ENCODE measurements at places on chromosomes 1 and 21.

DNA sequence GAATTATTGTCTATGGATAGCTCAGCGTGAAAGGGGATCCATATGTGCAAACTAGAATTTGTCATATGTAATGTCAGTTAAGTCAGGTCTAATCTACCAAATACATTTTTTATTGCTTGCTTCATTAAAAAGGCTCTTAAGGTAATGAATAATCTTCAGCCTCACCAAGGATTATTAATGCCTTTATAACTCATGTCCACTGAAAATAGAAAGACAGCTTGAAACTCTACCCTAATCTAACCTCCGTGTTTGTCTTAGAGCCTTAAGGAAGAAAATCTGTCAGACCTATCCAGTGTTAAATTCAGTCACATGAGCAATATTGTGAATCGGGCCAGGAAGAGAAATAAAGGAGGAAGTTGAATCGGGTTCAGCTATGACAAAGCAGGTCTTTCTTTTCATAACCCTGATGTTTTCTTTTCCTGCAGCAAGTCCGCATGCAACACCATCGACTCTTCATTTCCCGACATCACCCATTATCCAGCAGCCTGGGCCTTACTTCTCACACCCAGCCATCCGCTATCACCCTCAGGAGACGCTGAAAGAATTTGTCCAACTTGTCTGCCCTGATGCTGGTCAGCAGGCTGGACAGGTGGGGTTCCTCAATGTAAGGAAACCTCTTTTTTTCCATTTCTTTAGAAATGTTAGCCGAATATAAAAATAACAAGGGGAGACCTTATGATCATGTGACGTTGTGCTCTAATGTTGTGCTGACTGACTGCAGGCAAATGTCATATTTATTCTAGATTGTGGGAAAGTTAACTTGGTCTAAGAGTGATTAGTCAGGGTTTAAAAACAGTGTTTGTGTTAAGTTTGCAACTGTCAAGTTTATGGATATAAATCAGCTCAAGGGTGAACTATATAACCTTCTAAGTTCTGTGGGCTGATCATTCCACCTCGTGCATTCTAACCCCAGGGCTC, 321.0 kb downstream of the TM2D1 start:
- DNase-seq = no peak

GRCh38 chr1:242870966-242871365, 346.5 kb upstream of the PLD5 start:
- no peak for DNase-seq

DNA sequence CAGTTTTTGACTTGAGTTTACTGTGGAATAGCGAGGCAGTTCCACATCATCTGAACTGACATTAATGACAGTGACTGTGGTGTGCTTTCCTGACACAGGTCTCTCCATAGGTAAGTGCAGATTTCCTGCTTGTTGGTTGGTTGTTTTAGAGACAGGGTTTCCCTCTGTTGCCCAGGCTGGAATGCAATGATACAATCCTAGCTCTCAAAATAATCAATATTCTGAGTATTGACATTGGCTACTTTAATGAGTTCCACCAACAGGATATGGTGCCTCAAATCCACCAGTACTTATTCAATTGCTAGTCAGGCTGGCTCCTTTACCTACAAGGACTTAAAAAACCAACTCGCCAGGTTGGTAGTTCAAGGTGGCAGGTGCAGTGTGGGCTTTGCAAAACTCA, 63.8 kb downstream of the CLSTN1 start:
- DNase-seq = no peak

GRCh38 chr1:151367658-151368392, 4.7 kb downstream of the SELENBP1 start:
- DNase-seq = no peak

DNA sequence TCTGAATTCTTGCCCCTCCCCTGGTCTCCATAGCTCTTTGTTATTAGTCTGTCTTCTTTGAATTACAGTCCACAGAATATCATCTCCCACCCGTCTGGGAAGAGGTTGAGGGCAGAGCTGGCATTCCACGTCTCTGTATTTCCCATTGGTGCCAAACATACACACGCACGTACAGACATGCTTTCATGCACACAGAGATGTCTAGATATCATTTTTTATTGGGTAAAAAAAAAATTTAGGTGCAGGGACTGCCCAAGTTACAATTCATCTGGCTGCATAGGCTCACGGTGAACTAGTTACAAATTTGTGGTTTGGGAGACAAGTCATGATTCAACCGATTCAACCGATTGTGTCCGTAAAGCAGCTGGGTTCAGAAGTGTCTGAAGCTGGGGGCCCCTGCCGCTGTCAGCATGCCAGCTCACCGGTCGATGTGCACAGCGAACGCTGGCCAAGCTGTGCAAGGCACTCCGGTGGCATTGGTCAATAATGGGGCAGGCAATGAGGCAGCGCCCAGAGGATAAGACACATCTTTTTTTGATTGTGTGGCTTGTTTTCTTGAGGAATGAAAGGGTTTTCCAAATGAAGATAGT, 73.7 kb downstream of the KCNN3 start:
- DNase-seq = no peak

GRCh38 chr21:18499761-18500376, 96.3 kb upstream of the TMPRSS15 start:
- peak; percentile 29 for DNase-seq

DNA sequence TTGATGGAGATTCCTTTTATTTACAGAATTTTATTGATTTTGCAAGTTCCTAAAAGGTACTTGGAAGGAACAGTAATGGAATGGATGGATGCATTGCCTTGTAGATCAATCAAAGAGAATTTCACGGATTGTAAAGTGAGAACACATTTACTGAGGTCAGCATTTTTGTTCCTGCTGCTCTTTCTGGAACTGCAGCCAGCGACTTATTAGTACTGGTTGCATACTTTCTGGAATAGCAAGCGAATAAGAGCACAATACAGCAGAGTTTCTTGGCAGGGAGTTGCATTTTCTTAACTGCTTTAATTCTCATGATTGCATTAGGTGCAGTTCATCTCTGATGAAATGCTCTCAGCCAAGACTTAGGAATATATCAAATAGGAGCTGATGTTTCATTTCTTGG, 106.1 kb upstream of the CHODL start:
- DNase-seq = no peak

GRCh38 chr1:179090923-179091322, 9.1 kb downstream of the TOR3A start:
- no peak for DNase-seq

DNA sequence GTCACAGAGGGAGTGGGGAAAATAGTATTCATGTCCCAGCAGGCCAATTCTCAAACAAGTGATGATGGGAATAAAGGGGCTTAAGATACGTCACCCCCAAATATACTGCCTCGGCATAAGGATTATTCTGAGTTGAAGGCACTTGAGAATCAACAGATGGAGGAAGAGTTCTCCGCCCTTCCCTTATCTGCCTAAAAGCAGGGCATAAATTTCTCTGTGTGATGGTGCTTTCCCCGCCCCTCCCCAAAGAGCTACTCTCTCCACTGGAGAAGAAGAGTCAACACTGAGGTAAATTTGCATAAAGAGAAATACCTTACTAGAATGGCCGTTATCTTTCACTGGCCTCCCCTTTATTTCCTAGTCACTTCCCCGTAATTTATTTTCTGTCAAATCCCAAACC, 18.7 kb downstream of the BECN2 start:
- DNase-seq = no peak

DNA sequence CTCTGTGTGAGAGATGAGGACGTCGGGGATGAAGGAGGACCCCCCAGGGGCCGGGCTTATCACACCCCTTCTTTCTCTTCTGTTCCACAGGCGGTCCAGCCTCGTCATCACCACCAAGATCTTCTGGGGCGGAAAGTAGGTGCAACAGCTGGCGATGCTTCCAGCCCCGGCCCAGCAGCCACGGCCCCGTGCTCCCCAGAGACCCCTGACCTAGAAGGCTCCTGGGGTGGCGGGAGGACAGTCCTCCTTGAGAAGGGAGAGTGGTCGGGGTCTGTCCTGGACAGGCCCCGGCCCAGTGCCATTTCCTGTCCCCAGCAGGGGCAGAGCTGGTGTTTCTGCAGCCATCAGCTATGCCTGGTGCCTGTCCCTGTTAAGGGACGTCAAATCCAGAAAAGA, 41.7 kb downstream of the KCNAB2 start:
- DNase-seq = no peak

DNA sequence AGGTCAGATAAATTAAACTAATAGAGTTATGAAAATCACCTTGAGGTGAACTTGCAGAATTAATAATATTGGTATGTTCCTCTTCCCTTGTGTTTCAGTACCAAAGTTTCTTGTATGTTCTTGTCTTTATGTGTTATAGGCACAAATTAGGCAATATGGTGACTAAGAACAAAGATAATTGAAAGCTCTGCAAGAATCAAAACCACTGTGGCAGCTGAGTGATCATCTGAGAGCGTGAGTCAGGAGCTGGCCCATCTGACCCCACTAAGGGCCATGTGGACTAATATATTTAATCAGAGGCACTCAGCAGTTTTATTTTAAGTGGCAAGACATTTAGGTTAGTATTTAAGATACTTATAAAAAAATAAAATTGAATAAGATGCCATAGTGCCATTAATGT, 12.8 kb upstream of the CASQ2 start:
- no peak for DNase-seq

DNA sequence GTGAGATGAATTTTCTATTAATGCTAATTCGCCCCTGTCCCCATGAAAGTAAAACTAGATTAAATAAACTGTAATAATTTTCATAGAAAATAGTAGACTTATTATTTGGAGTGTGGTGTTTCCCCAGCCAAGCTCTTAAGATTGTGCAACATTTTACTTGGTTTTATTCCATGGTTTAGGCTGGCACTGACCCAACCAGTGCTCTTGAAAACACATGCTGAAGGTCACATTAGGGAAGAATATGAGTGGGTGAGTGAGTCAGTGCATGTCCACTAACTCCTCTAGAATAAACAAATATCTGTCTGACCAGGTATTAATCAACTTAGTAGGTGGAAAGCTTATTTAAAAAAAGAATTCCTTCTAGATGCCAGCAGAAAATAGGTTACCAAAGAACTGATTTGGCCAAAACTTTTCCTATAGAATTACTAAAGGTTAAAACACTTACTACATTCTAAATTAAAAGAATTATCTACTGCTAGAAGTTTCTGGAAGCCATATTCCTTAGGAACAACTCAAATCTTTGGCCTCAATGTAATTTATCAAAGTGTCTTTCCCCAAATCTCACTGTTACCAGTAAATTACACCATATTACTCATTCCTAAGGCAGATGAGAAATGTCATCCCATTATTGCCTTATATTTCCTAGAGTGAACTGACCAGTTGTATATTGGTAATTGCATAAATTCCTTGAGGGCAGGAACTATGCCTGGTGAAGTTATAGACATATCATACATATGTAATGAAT, 89.7 kb upstream of the RGS1 start:
- no peak for DNase-seq

GRCh38 chr1:54409156-54410142, 3.3 kb upstream of the SSBP3 start:
- no peak for DNase-seq

GRCh38 chr1:172753964-172754363, 95.1 kb downstream of the FASLG start:
- DNase-seq = no peak

GRCh38 chr1:59263111-59263510, 33.8 kb upstream of the FGGY start:
- no peak for DNase-seq

DNA sequence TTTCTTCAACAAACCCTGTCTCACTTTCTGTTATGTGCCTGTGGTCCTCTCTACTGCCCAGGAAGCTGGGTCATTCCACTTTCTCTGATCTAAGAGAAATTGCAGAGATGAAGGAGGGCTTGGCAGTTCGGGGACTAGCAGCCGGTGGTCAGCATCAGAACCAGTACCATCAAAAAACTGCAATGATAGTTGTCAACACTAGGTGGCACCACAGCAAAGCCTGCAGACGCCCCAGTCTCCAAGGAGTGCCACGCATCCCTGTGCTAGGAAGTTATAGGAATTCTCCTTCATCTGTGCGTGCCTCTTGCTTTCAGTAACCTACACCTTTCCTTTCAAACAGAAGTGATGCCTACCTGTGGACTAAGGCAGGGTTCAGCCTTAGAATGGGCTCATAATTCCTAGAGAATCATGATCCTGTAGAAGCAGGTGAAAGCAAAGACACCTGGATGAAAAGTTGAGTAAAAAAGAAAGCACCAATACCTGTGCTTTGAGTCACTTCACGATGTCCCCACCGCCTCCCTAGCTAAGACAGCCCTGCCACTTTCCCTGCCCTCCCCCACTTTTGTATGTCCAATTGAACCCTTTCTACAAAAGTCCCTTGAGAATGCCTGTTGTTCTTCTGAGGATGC, 129.2 kb downstream of the ADAMTS1 start:
- DNase-seq = peak; percentile 63

- no peak for DNase-seq
Observed at GRCh38 chr1:63843884-63844283, 70.1 kb downstream of the ROR1 start.

DNA sequence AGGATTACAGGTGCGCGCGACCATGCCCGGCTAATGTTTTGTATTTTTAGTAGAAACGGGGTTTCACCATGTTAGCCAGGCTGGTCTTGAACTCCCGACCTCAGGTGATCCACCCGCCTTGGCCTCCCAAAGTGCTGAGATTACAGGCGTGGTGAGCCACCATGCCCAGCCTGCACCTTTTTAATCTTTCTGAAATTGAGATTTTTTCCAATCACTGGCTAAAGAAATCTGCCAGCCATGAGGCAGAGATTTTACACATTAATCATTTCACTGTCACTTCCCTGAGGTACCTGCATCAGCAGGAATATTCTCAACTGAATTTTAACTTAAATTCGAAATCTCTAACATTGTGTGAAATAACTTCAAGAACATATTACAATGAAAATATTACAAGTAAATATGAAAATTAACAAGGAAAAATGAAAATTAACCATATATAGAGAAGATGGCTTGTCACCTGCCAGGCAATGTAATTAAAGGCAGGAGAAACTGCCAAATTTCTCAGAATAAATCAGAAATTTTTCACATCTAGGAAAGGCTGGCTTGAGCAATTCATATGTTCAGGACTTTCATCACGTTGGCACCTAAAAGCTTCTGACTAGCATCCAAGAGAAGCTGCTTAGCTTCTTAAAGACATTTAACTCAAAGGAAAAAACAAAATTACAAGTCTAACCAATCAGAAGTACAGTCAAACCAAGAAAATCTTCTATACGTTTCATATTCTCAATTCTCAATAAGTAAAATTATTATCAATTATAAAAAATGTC, 5.9 kb downstream of the ANKRD13C start:
- no peak for DNase-seq

DNA sequence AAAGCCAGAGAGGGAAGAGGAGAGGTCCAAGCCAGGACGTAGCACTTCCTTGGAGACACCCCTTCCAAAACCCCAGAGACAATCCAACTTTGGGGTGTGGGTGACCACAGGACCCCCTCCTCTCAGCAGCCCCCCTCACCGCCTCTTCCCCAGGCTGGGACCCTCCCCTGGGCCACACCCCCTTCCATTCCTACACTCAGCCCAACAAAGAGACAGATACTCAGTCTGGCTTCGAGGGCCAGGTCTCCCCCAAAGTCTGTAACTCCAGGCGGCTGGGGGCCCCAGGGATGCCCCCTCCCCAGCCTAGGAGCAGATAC, 1.4 kb downstream of the MEX3A start:
- DNase-seq = no peak

- no peak for DNase-seq
Observed at GRCh38 chr1:156123356-156124196, 9.1 kb downstream of the LMNA start.
